ENCODE measurements at places on chromosomes 2 and 18.

DNA sequence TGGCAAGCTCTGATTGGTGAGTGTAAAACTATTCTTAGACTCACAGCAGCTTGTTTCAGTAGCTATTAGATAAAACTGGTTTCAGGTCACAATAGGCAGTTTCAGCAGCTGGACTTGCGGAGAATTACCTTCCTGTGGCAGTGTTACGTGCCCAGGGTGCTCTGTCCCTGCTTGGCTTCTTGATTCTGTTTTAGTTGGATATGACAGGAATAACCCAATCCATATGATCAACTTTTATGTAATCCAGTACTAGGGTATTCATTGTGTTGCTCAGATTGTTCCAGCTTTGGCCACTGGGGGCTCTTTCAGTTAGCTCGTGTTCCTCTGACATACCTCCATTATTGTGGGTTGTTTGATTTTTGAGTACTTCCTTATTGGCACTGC lies 43.1 kb downstream of the INPP4A start:
- DNase-seq = peak; percentile 41

- no peak for DNase-seq
These were observed 115.7 kb downstream of the FAM210A start for GRCh38 chr18:13610555-13611141.

DNA sequence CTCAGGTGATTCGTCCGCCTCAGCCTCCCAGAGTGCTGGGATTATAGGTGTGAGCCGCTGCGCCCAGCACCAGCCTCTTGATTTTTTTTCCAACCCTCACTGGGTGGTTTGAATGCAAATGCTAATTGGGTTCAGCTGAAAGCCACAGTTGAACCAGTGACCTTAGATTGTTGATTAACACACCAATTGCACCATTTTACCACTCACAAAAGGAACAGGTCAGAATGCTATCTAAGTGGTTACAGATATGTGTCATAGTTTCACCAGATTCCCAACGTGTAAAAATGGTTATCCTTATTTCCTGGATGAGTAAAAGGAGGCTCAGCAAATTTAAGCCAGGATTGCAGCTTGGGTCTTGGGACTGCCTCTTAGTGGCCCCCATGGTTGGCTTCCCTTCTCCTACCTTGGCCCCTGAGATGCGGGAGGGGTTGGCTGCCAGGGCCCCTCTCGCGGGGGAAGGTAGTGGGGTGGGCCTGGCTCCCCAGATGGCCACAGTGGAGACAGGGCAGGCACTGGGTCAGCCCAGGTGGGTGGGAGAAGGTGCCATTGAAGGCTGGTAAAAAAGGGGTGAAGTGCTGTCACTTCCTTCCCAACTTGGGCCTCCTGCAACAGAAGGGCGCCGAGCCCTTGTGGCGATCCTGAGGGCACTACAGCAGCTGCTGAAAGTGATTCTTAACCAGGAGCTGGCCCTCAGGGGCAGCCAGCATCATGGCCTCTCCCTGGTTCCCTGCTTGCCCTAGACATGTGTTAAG lies 164.9 kb upstream of the HAAO start:
- no peak for DNase-seq

DNA sequence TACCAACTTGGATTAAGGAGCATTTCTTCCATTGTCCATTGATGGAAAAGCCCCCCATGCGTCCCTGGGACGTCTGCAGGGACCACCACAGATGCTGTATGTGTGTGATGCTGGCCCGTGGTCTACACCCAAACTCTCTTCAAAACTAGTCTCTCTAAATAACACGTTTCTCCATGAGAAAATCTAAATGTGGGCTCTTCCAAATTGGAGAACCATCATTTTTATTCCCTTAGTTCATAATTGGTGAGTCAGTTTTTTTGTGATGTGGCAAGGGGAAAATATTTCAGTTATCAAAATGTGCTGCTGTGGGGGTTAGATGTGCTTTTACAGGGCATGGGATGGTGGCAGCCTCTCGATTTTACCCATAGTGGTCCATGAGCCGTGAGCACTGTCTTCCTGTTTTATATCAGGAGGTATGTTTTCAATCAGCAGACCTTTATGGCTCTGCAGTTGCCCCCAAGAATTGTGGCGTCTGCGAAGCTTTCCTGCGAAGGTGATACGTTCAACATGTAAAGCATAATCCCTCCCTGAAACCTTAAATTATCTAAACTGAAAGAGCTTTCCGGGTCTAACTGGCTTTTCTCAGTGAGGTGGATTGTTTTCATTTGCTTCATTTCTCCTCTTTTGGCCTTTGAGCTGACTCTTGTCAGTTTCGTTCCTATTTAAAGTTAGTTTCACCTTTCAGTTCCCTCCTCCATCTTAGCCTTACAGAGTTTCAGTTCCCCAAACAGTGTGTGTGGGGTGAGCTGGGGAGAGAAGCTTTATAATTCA lies 78.4 kb downstream of the SETBP1 start:
- no peak for DNase-seq

GRCh38 chr2:132256251-132256902 lies 94.6 kb upstream of the ANKRD30BL start:
- DNase-seq = no peak

- no peak for DNase-seq
These were observed 299.1 kb upstream of the STON1 start for GRCh38 chr2:48230834-48231233.

GRCh38 chr18:47898055-47898454 lies 32.4 kb downstream of the SMAD2 start:
- DNase-seq = no peak

DNA sequence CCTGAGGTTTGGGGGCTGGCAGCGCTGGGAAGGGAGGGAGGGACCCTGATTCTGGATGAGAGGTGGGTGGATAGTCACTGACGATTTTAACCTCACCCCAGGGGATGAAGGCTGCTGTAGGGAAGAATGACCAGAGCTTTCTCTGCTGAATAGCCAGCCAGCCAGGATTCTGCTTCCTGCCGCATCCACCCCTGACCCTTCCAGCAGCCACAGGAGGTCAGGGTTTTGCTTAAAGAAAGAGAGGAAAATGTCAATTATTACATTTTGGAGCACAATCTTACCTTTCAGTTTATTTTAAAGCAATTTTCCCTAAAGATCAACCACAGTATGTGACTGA lies 217.7 kb downstream of the GBX2 start:
- no peak for DNase-seq

DNA sequence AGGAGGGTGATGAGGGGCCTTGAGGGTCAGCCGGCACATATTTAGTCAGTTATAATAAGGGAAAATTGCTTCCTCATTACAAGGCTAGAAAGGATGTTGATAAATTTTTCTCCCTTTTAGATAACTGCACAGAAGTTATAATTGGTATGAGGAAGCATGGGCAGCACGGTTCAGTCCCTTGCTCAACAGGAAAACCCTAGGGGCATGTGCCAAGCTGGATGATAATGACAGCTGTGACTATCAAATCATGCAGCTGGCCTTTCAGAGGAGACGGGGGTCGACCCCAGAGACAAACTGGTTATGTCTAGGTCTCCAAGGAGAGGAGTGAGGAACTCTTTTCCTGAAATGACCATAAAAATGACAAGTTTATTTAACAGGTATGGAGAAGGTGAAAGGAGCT lies 448.1 kb upstream of the VRK2 start:
- no peak for DNase-seq

DNA sequence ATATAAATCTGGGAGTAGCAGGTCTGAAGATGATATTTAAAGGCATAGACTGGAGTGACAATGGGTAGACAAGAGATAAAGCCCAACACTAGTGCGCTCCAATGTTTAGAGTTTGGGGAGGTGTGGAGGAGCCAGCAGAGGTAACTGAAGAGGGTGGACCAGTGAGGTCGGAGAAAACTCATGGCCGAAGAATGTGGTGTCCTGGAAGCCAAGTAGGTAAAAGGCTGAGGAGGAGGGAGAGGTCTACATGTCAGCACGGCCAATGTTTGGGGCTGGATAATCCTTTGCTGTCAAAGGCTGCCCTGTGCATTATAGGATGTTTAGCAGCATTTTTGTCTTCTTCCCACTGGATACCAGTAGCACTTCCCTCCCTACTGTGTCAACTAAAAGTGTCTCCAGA lies 78.8 kb upstream of the KCNE4 start:
- no peak for DNase-seq

GRCh38 chr18:58748899-58749595 lies 77.8 kb downstream of the MALT1 start:
- no peak for DNase-seq

- no peak for DNase-seq
These were observed 51.7 kb downstream of the IMPA2 start for GRCh38 chr18:12032786-12033642.

DNA sequence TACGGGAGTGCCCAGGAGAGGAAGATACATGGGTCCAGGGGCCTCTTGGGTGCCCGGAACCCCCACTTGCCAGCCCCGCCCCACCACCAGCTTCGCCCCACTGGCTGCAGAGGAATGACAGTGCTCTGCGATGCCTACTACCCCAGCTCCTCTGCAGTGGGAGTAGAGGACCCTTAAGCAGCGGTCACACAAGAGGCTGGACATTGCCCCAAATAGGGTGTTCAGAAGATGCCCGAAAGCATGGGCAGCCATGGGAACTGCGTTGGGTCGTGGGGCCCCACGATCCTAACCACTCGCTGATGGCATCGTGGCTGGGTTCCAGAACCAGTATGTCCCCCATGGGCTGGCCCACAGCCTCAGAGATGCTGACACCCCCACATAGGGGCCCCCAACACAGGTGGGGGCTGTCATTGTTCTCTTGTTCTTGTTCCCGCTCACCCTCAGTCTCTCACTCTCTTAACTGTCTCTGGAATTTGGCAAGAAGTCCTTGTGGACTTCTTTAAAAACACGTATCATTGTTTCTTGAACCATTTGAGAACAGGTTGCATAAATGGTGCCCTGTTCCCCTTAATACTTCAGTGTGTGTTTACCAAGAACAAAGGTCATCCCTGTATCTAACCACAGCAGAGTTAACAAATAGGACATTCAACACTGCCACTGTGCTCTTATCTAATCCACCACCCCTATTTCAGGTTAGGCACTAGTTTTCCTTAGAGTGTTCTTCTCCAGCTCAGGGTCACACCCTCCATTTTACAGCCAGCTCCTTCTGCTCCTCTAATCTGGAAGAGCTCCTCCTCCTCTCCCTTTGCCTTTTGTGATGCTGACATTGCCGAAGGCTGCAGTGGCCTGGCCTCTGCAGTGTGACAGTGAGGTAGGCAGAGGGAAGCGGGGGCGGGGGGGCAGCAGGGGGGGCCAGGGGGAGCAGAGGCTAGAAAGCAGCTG lies 76.3 kb downstream of the STPG4 start:
- DNase-seq = no peak

DNA sequence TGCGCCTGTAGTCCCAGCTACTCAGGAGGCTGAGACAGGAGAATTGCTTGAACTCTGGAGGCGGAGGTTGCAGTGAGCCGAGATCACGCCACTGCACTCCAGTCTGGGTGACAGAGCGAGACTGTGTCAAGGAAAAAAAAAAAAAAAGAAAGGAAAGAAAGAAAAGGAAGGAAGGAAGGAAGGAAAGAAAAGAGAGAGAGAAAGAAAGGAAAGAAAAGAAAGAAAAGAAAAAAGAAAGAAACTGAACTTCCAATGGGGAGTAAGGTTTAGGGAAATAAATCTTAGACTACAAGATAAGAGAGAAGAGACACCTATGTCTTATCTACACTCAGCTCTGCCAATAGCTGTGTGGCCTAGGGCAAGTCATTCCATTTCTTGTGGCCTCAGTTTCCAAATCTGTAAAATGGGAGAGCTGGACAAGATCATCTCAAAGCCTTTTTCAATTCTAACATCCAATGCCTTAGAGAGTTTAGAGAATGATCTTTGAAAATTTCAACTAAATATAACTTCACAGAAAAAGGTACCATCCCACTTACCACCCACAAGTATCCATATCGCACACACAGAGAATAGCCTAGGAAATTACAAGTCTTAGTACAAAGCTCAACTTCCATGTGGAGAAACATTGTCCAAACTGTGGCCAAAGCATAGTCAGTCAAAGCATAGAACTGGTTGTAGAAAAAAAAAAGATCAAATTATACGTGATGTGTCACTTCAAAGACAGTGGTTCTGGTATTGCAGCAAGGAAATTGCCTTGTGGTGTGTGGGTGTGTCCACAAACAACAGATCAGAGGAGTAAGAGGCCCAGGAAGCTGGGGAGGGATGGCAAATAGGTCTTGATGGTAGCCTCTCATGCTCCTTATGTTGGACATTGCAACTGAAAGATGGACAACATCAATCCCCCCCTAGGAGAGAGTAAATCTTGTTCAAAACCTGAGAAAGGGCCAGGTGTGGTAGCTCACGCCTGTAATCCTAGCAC lies 42.4 kb downstream of the SLC14A2 start:
- no peak for DNase-seq

DNA sequence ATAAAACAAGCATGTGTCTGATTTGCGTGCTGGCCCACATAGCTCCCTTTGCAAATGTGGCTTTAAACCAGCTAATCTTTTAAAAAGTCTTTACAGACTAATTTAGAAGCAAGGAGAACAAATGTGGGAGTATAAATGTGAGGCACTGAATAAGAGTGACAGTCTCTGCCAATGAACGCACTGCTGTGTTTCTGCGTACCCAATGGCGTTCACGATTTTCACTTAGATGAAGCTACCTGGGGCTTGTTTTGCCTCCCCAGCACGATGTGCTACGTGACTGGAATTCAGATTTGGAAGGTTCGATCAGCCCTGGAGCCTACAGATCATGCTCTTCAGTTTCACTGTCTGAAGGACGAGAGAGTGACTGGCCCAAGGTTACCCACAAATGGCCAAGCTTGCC lies 10.8 kb upstream of the CRACDL start:
- DNase-seq = no peak

GRCh38 chr2:192286093-192286701 lies 91.5 kb upstream of the TMEFF2 start:
- no peak for DNase-seq

DNA sequence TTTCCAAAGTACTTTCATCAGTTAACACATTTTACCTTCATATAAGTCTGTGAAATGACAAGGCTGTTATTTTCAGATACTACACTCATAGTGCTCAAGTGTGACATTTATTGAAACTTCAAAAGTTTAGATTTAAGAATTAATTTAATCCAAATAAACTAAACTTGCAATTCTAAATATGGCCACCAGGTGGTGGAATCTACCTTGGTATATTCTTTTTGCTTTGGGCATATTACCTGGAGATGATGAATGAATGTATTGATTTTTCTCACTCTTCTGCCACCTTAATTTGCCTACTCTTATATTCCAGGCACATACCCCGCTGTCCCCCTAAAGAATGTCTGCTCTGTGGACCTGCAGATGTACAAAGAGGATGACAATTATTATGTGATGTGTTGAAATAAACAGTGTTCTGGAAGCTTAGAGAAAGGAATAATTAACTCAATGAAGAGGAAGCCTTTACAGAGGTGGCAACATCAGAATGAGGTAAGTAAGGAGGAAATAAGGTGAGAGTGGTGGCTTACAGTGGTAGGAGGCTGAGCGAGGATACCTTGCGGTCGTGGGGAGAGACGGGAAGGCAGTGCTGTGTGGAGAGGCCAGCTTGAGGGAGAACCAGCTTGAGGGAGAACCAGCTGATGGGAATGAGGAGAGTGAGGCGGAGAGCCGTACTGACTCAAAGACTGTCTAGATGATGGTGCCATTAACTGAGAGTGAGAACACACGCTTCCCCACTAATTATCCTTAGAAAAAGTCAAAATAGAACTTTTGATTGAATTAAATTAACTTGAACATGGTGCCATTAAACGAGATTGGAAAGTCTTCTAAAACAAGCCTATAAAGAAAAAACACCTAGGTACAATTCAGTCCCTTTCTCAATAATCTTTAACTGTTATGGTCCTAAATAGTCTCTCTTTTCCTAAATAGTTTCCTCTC lies 179.5 kb downstream of the CELF4 start:
- no peak for DNase-seq

Measured in WTC11 (cell line).